ENCODE measurements at places on chromosomes 7 and 10.

GRCh38 chr7:81960026-81960425 lies 190.2 kb upstream of the HGF start:
- no peak for DNase-seq

GRCh38 chr10:126016156-126016805 lies 119.9 kb downstream of the FANK1 start:
- DNase-seq: no peak

GRCh38 chr10:52213321-52213752 lies 100.7 kb upstream of the DKK1 start:
- no peak for DNase-seq

DNA sequence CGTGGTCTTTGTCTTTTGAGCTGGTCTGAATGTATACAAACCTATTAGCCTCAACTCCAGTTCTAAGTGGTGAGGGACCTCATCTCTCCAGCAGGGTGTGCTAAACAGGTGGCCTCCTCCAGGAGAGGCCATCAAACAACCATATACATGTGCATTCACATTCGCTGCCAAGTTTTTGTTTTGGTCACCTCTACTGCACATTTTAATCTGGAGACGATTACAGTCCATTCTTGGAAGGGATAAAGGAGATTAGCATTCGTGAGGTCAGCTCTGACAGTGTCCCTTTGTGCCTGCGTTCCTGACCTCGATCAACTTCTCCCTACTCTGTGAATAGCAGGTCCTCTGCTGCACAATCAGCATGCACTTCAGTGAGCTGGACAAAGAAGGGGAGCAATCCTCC lies 60.8 kb downstream of the RHOBTB1 start:
- DNase-seq: no peak

GRCh38 chr10:12588091-12588860 lies 238.9 kb downstream of the CAMK1D start:
- DNase-seq: no peak

DNA sequence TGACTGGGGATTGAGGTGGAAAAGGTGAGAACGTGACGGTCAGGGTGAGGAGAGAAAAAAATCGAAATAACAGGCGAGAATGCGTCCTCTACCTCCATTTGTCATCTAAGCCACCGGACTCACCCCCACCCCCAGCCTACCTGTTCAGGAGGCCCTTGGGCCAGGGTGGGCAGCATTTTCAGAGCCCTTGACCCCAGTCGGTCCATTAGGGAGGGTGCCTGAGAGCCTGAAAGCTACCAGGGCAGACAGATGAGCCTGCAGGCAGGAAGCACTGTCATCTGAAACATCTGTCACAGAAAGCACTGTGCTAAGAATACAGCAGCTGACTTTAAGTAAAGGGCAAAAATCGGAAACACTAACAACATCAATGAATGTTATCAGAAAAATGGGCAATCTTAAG lies 47.0 kb downstream of the MAD1L1 start:
- no peak for DNase-seq

- no peak for DNase-seq
Measured at GRCh38 chr10:34558093-34558583, 257.0 kb downstream of the PARD3 start.

DNA sequence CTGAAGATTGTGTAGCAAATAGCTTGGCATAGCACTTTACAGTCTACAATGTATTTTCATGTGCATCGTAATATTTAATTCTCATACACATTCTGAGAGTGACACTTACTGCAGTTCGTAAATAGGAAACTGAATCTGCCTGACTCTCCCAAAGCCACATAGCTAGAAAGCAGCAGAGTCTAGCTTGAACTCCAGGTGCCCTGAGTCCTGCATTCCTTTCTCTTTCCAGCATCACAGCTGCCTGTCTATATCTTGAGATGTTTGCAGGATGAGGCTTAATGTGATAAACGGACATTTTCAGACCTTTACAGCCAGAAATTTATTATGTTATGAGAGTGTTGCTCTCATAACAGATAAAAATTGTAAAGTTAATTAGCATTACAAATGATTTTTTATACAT lies 132.9 kb upstream of the PLXDC2 start:
- no peak for DNase-seq

DNA sequence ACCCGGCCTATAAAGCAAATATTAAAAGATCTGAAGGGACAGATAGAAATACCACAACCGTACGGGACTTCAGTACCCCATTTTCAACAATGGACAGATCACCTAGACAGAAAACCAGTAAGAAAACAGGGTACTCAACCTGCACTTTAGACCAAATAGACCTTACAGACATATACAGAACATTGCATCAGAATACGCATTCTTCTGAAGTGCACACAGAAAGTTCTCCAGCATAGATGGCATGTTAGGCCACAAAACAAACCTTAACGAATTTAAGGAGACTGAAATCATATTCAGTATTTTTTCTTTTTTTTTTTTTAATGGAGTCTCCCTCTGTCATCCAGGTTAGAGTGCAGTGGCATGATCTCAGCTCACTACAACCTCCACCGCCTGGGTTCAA lies 151.5 kb downstream of the TNS3 start:
- no peak for DNase-seq

- DNase-seq: no peak
Measured at GRCh38 chr10:102117391-102118159, 2.6 kb downstream of the LDB1 start.

DNA sequence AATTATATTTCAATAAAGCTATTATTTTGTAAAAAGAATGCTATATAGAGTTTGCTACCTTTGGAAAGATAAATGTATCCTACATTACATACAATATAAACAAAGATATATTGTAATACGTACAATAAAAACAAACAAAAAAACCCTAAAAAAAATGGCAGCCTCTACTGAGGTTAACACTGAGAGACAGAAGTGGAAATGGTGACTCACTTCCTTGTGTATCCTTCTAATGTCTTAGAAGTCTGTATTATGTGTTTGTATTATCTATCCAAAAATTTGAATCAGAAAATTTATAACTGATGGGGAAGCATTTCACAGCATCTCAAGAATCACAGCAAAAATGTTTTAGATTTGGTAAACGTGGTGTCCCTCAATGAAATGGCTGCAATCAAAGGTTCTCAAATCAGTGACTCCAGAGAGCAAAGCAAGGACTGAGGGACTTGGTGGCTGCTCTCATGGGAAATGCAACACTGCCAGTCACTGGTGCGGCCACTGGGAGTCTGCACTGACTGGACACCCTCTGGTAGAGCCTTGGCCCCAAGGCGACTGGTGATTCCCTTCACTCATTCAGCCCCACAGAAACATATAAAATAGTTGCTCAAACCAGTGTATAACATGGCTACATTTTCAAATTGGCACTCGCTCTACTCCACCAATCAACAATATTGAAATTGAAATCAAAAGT lies 53.8 kb downstream of the PANK1 start:
- DNase-seq: no peak

DNA sequence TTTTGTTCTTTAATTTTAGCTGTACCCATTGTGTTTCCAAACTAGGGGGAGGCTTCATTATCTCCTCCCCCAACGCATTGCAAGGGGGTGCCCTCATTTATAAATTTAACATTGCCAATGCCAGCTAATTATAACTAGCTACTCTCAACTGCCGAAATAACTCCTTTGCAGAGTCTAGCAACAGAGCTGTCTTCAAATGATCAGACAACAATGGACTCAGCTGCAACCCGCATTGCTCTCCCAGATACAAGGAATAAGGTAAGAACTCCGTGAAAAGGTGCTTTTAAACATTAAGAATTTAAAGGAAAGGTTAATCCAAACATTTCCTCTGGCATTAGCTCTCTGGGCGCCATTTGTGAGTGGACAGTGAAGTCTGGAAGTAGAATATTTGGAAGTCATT lies 116.2 kb downstream of the GFRA1 start:
- DNase-seq: no peak

DNA sequence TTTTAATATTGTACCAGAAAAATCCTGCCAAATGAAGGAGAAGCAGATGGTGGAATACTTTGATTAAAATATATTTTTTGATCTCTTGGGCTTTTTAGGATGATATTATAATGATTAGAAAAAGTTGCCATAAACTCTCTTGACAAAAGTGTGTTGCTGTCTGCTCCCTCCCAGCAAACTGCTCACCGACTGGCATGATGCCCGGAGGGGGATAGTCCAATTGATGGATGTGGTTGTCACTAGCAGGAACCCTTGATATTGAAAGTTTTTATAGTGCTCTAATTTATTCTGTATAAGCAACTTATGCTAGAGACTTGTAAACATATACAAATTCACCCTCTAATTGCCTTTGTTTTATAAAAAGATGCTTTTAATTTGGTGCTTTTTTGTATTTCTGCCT lies 114.0 kb downstream of the DNAH11 start:
- DNase-seq: no peak

GRCh38 chr7:2497500-2498336 lies 21.5 kb upstream of the GRIFIN start:
- DNase-seq: no peak

GRCh38 chr10:76935941-76936613 lies 701.5 kb downstream of the KCNMA1 start:
- DNase-seq: no peak
